ENCODE measurements at places on chromosomes 5 and 9.

GRCh38 chr9:89706731-89707191 lies 101.9 kb downstream of the GADD45G start:
- no peak for DNase-seq

- no peak for DNase-seq
Observed at GRCh38 chr5:62017092-62017491, 288.9 kb upstream of the KIF2A start.

- DNase-seq = no peak
Observed at GRCh38 chr5:123154886-123155445, 65.9 kb downstream of the PRDM6 start.

DNA sequence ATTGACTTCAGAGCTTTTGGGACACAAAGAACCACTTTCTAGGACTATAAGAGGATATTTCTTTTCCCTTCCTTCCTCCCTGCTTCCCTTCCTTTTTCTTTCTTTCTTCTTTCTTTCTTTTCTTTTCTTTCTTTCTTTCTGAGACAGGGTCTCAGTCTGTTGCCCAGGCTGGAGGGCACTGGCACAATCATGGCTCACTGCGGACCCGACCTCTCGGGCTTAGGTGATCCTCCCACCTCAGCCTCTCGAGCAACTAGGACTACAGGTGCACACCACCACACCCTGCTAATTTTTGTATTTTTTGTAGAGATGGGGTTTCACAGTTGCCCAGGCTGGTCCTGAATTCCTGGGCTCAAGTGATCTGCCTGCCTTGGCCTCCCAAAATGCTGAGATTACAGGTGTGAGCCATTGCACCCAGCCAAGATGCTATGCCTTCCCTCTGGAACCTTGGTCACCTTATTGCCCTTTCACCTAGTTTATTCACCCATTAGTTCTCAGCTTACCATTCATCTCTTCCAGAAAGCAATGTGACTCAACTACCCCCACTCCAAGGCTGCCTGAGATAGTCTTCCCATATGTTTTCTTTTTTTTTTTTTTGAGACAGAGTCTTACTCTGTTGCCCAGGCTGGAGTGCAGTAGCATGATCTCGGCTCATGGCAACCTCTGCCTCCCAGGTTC lies 10.1 kb downstream of the PLIN2 start:
- no peak for DNase-seq

DNA sequence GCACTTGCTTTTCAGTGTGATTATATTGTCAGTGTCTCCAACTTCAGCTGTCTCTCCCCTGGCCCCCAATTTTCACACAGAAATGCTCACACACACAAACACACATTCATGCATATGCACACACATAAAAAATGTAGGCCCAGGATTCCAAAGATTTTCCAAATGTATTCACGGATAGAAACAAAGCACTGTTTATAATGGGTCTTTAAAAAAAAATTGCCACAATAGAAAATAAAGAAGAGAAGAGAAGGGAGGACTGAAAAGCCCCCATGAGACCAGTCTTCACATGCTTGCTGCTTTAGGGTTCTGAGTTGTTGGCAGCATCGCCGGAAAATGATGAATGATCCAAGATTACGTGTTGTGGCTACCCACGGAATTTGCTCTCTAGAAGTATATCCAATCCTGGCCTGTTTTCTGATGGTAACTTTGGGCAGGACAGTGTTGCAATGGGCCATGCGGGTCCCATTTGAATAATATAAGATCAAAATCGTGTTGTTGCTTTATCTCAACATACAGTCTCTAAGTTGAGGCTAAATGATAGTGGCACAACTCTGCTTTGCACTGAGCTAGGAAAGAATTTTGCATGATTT lies 36.2 kb upstream of the ACO1 start:
- no peak for DNase-seq

GRCh38 chr9:91143642-91144041 lies 218.1 kb downstream of the AUH start:
- no peak for DNase-seq

DNA sequence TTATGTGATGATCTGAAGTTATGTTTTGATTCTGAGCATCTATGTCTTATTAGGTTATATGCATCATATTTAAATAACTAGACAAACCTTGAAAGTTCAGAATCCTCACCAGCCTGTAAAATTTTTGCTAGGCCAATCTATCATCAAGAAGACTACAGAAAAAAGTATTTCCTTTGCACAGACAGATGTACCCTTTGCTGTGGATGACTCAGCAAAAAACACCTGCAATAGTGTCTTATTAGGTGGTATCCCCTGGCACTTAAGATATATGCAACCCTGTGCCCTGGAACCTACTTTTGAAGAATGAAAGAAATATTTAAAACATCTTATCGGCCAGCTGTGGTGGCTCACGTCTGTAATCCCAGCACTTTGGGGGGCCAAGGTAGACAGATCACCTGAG lies 130.6 kb downstream of the SLF1 start:
- DNase-seq = no peak

GRCh38 chr5:61303346-61303745 lies 28.7 kb upstream of the ZSWIM6 start:
- DNase-seq = no peak

GRCh38 chr5:141973871-141974595 lies 5.1 kb downstream of the RNF14 start:
- no peak for DNase-seq

DNA sequence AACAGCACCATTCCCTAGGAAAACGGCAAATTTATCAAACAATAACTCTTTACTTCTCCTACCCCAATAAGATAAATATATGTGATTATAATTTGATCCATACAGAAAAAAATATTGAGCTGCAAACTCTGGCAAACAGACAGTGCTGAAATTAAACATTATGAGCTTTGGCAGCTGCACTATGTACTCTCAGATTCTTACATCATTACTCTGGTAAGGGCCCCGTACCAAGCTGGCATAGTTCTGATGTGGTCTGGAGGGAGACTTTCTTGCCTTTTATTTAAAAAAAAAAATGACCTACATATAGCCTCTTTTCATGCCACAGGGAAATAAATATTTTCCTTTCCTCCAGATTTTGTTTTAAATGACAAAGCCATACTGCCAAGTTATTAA lies 95.0 kb downstream of the NR6A1 start:
- no peak for DNase-seq

- DNase-seq = no peak
Observed at GRCh38 chr5:61048534-61048933, 103.5 kb downstream of the NDUFAF2 start.

All from CD4-positive, alpha-beta T cell treated with Interleukin-17A for 4 hours (primary cell).